Activated naive CD8-positive, alpha-beta T cell treated with anti-CD3 and anti-CD28 coated beads, Interleukin-2, amount 10 ng/mL, durations not matched to agents 7 days and 5 days (primary cell): ENCODE measurements at places on chromosomes 4 and X. TPM values are rescaled to one million over a fixed set of nuclear protein-coding genes. Genes with fewer than 3 reads are reported as not detected.

- no peaks in the 10 kb centered on the region for H3K27me3 ChIP-seq
- H3K4me1 ChIP-seq, result no peaks in the 10 kb centered on the region
- no peaks in the 10 kb centered on the region for H3K36me3 ChIP-seq
- no peak overlapping the region for H3K27ac ChIP-seq
- H3K4me3 ChIP-seq, result no peak overlapping the region
- no peak for DNase-seq
Measured at GRCh38 chrX:143094417-143095023, 68.8 kb downstream of the SPANXN4 start.

- H3K4me1 ChIP-seq, result no peaks in the 10 kb centered on the region
- H3K4me3 ChIP-seq, result no peak overlapping the region
- no peak for DNase-seq
- H3K27ac ChIP-seq, result no peak overlapping the region
- H3K27me3 ChIP-seq, result no peaks in the 10 kb centered on the region
Measured at GRCh38 chr4:170675568-170676262, 586.0 kb upstream of the AADAT start.

GRCh38 chr4:140174543-140174942 is 20.6 kb upstream of the MAML3 start:
- DNase-seq, result no peak
- H3K36me3 ChIP-seq, result peaks cover 2% of the 10 kb centered on the region
- peaks cover 4% of the 10 kb centered on the region for H3K4me1 ChIP-seq

GRCh38 chr4:98577956-98578355 is 80.5 kb downstream of the TSPAN5 start:
- H3K4me1 ChIP-seq, result peaks cover 18% of the 10 kb centered on the region
- peaks cover 29% of the 10 kb centered on the region for H3K36me3 ChIP-seq
- H3K27me3 ChIP-seq, result no peaks in the 10 kb centered on the region

DNA sequence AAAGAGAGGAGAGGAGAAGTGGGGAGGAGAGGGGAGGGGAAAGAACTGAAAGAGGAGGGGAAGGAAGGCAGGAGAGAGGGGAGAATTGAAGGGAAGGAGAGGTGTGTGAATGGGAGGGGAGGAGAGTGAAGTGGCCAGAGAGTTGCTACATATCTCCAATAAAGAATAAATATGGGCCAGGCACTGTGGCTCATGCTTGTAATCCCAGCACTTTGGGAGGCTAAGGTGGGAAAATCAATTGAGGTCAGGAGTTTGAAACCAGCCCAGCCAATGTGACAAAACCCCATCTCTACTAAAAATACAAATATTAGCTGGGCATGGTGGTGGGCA is 482.4 kb downstream of the NAF1 start:
- no peaks in the 10 kb centered on the region for H3K36me3 ChIP-seq
- no peaks in the 10 kb centered on the region for H3K4me1 ChIP-seq
- no peaks in the 10 kb centered on the region for H3K27me3 ChIP-seq
- no peak overlapping the region for H3K4me3 ChIP-seq

GRCh38 chr4:42954963-42955669 is 62.6 kb downstream of the GRXCR1 start:
- H3K4me3 ChIP-seq, result no peak overlapping the region

DNA sequence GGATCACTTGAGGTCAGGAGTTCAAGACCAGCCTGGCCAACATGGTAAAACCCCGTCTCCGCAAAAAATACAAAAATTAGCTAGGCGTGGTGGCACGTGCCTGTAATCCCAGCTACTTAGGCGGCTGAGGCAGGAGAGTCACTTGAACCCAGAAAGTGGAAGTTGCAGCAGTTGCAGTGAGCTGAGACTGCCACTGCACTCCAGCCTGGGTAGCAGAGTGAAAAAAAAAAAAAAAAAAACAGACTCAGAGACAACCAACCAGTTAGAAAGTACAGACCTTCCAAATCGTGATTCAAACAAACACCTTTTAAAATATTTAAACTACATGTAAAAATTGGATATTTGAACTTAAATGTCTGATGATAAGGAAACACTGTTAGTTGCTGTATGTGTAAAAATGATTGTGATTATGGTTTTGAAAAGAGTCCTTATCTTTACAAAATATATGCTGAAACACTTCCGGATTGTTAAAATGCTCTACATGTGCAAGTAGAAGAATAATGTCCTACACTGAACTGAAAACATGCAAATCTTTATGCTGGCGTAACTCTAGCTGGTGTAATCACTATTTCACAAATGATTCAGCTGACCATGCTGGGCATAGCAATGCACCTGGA is 37.8 kb downstream of the SH3KBP1 start:
- H3K4me1 ChIP-seq, result peaks cover 19% of the 10 kb centered on the region
- H3K27me3 ChIP-seq, result no peaks in the 10 kb centered on the region
- no peak overlapping the region for H3K4me3 ChIP-seq

DNA sequence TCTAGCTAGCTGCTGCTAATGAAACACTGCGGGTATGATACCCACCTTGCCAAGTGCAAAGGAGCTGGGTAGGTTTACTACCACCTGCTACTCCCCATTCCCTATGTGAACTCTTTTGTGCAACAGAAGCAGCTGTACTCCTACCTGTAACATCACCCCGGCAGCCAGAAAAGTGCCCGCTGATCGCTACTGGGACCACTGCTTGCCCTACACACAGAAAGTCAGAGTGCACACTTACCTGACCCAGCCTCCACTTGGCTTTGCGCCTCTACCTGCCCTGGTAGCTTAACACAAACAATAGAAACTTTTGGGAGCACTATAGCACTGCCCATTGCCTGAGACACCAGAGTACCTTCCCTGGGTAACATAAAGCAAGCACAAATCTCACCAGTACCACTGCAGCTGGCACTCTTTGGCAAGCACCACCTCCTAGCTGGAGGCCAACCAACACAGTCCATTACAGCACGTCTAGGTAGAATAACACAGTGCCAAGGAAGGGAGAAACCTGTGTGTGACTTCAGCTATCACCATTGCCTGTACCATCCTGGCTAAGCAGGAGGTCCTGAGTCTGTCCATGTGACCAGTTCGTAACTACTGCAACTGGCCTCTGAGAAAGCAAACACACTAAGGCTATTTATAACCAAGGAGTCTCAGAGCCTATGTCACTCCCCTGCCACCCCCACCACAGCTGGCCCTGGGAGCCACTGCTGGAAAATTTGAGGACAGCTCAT is 80.1 kb downstream of the CENPC start:
- no peak for DNase-seq
- H3K27ac ChIP-seq, result no peak overlapping the region
- H3K36me3 ChIP-seq, result peaks cover 23% of the 10 kb centered on the region

DNA sequence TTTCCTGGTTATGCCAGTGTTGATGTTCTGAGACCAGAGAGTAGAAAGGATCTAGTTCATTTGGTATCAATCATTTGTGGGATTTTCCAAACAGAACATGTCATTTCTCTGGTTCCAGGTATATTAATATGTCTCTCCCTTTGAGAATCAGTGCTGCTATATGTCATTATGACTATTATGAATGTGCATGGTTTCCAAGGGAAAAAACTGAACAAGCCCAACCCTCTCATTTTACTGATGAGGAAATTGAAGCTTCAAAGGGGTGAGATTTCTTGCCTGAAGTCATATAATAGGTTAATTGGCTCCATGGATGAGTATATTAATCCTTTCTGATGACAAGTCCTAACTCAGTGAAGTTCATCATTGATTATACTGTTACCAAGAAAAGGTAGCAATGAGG is 31.9 kb downstream of the RUFY3 start:
- no peaks in the 10 kb centered on the region for H3K27me3 ChIP-seq
- peaks cover 11% of the 10 kb centered on the region for H3K36me3 ChIP-seq
- H3K27ac ChIP-seq, result no peak overlapping the region
- H3K4me3 ChIP-seq, result no peak overlapping the region
- DNase-seq, result no peak

- H3K4me3 ChIP-seq, result peak overlapping the region; percentile 95
- H3K4me1 ChIP-seq, result peaks cover 22% of the 10 kb centered on the region
- DNase-seq, result no peak
- no peaks in the 10 kb centered on the region for H3K27me3 ChIP-seq
- H3K36me3 ChIP-seq, result peaks cover 7% of the 10 kb centered on the region
Measured at GRCh38 chr4:39700554-39700953, 2.6 kb downstream of the UBE2K start.

- peaks cover 73% of the 10 kb centered on the region for H3K4me1 ChIP-seq
- no peak for DNase-seq
- peak overlapping the region; percentile 88 for H3K27ac ChIP-seq
- H3K4me3 ChIP-seq, result peak overlapping the region; percentile 72
Measured at GRCh38 chr4:153520801-153521329, 54.7 kb downstream of the TMEM131L start.

DNA sequence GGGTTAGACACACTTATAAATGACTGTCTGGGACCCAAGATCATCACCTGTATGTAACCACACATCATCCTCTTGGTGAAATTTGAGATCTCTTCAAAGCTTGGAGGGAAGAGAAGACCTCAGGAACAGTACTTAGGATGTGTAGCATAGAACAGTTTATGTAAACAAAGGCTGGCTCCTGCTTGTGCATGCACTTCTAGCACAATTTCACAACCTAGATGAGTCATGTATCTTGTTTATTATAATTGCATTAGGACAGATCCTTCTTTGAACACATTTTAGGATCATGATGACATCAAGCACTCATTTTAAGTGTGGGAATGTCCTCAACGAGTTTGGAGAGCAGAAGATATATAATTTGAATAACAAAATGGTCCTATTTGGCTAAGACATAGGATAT is 26.3 kb upstream of the ZMAT1 start:
- no peak overlapping the region for H3K4me3 ChIP-seq
- peaks cover 9% of the 10 kb centered on the region for H3K27me3 ChIP-seq
- H3K36me3 ChIP-seq, result no peaks in the 10 kb centered on the region
- no peak for DNase-seq

GRCh38 chr4:93466446-93466845 is 362.1 kb upstream of the ATOH1 start:
- H3K4me3 ChIP-seq, result no peak overlapping the region
- no peak overlapping the region for H3K27ac ChIP-seq
- no peaks in the 10 kb centered on the region for H3K36me3 ChIP-seq
- no peak for DNase-seq
- H3K4me1 ChIP-seq, result no peaks in the 10 kb centered on the region

DNA sequence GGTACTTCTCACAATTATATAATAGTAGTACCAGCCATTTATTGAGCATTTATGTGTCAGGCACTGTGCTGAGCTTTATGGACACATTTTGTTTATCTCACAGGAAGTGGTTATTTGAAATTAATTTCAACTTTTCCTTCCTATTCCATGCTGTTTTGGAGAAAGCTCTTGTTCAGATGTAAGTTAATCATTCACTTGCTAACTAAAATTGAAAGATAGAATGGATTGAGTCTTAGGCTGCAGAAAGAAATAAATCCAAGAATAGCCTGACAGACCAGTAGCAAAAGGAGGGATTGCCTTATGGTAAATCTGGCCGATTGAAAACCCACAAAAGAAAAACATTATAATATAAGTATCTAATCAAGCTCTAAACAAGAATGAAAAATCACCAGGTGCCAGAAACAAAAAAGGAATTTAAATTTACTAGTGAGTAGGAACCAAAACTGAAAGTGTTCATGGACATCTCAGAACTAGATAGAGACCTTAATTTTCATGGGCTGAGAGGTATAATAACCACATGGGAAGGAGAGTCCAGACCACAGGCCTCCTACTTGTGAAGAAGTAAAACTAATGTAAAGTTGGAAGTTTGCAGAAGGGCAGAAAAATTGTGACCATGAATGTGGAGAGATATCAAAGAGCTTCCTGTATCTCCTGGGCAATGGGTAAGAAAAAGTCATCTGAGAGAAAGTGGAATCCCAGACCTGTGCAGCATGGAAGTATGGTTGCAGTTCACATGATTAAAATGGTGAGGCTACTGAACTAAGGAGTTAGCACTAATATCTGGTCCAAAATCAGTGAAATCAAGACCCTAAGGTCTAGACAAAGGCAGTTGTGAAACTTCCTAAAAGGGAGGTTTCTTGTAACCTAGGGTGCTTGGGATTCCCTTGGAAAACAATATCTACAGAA is 38.0 kb downstream of the RADX start:
- no peaks in the 10 kb centered on the region for H3K27me3 ChIP-seq
- peak overlapping the region; percentile 56 for H3K27ac ChIP-seq
- peaks cover 9% of the 10 kb centered on the region for H3K4me1 ChIP-seq
- DNase-seq, result no peak

DNA sequence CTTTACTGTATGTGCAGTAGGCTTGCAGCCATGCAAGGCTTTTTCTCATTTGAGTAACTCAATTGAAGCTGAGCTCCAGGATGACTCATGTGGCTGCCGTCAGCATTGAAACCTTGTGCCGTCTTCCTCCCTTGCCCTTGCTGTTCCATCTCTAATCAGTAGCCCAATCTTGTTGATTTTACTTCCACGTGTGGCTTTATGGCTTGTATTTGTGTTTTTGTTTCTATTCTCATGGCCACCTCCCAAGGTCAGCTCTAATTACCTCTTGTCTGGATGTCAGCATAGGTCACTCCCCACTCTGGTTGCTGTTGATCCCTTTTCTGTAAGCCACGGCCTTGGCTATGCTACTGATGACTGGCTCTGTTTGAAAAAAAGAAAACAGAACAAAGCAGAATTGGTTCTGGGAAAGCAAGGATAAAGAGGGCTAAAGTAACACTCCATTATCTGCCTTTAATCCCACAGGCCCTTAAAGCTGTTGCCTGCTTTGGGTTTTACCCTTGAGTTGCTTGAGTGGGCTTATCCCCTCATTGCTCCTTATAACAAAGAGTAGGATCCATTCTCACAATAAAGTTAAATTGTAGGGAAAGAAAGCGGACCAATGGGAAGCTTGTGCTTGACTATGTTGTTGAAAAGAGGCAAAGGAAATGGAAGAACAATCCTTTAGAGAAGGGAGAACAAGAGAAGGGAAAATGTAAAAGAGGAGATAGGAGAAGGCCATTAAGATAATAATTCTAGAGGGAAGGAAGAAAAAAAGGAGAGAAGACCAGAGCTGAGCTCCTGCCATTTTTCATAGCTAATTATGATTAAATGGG is 173.9 kb upstream of the PGRMC2 start:
- H3K4me1 ChIP-seq, result no peaks in the 10 kb centered on the region
- no peak overlapping the region for H3K4me3 ChIP-seq
- no peak for DNase-seq
- H3K27me3 ChIP-seq, result peaks cover 3% of the 10 kb centered on the region

The OR13H1 gene
- not detected for total RNA-seq

The SPACA5B gene
- not detected for total RNA-seq

The FMR1NB gene
- total RNA-seq, result not detected

The INTU gene
- 0.17 TPM for total RNA-seq

The SH2D1A gene
- 45.8 TPM for total RNA-seq
